Mesothelial cell of epicardium (in vitro differentiated cells): ENCODE measurements at places on chromosomes 5 and 9.

DNA sequence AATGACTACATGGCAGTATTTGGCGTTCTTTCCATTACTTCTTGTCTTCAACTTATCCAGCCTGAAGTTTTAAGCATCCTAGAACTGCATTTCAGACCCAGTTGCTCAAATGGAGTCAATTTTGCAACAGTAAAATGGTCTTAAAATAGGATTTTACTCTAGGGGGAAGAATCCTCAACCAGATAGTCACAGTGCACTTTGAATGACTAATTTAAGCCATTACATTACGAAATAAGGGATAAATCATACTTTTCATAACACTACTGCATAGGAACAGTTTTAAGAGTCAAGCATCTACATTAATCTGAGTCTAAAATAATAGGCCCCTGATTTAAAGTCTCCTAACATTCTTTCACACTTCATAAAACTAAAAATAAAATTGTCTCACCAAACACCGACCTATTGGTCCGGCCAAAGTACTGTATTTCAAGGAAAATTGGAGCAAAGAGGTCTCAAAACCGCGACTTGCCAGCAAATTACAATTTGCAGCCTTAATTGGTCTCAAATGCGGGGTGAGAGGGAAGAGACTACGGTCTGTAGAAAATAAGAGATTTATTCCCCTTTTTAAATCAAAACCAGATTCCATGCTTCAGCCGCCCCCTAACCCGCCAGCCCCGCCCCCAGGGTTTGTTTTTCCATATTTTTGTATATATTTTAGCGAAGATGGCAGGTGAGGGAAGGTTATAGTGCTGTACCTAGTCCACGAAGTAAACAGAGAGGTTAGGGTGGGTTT, 1.2 kb upstream of the SMARCA2 start:
- peak overlapping the region; percentile 99 for H3K27ac ChIP-seq
- no peaks in the 10 kb centered on the region for H3K36me3 ChIP-seq
- peaks cover 1% of the 10 kb centered on the region for H3K27me3 ChIP-seq

DNA sequence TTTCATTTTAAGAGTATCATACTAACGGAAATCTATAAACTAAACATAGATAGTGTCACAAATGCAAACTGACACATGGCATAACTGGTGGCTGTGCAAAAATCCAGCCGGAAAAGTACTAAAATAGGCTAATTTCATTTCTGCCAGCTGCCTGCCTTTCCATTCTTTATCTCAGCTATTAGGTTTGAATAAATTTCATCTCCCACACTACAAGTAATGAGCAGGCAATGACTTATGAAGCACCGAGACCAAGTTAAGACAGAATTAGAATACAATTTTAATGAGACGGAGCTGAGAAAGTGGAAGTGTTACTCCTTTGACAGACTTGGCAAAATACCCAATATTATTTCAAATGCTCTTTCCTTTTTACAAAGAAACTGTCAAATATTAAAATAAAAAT, 258.8 kb upstream of the ZNF608 start:
- peaks cover 24% of the 10 kb centered on the region for H3K4me1 ChIP-seq
- H3K27ac ChIP-seq, result no peak overlapping the region
- no peaks in the 10 kb centered on the region for H3K27me3 ChIP-seq

GRCh38 chr9:136769710-136770191, 5.4 kb upstream of the LCN15 start:
- DNase-seq, result no peak
- H3K4me3 ChIP-seq, result peak overlapping the region; percentile 48
- no peak overlapping the region for H3K27ac ChIP-seq
- peaks cover 9% of the 10 kb centered on the region for H3K4me1 ChIP-seq
- no peaks in the 10 kb centered on the region for H3K36me3 ChIP-seq

DNA sequence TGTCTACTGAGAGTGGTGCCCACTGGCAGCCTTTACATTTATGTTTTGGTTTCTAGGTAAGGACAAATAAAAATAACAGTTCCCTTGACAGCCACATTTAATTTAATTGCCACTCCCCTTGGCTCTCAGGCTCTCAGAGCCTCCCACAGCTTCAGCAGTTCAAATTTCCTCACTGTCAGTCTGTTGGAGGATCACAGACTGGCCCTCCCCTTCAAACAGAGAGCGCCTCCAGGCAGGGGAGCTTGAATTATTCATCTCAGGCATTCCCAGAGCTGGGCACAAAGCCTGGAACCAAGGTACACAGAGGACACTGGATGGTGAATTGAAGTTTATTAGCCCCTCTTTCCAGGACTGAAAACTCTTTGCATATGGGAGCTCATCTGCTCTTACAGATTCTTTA, 407.7 kb downstream of the SPOCK1 start:
- peak overlapping the region; percentile 84 for H3K27ac ChIP-seq
- peaks cover 53% of the 10 kb centered on the region for H3K4me1 ChIP-seq
- H3K27me3 ChIP-seq, result no peaks in the 10 kb centered on the region
- no peak for DNase-seq

GRCh38 chr5:107969847-107970246, 299.1 kb upstream of the EFNA5 start:
- H3K27me3 ChIP-seq, result no peaks in the 10 kb centered on the region
- H3K4me1 ChIP-seq, result peaks cover 5% of the 10 kb centered on the region
- no peaks in the 10 kb centered on the region for H3K36me3 ChIP-seq
- H3K4me3 ChIP-seq, result no peak overlapping the region

DNA sequence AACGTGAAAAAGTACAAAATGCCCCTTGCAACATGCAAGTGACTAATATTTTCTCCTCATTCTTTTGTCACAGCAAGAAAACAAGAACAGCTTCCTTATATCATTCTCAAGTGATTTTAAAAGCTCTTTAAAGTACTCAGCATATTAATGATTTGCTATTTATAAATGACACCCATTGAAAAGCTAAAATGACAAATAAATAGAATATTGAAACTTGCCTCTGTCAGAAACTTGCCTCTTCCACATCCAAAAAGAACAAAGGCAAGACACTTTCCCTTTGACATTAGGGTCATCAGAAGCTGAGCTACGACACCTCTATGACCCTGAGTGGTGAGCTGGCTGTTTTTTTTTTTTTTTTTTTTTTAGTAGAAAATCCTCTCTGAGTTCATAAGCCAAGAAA, 339.6 kb upstream of the ITGA1 start:
- H3K4me1 ChIP-seq, result no peaks in the 10 kb centered on the region
- no peak overlapping the region for H3K27ac ChIP-seq
- H3K36me3 ChIP-seq, result no peaks in the 10 kb centered on the region
- no peaks in the 10 kb centered on the region for H3K27me3 ChIP-seq
- no peak for DNase-seq

GRCh38 chr9:15182730-15183129, 124.3 kb downstream of the TTC39B start:
- no peak overlapping the region for H3K4me3 ChIP-seq
- H3K27me3 ChIP-seq, result no peaks in the 10 kb centered on the region
- DNase-seq, result no peak
- H3K4me1 ChIP-seq, result peaks cover 24% of the 10 kb centered on the region
- no peak overlapping the region for H3K27ac ChIP-seq

DNA sequence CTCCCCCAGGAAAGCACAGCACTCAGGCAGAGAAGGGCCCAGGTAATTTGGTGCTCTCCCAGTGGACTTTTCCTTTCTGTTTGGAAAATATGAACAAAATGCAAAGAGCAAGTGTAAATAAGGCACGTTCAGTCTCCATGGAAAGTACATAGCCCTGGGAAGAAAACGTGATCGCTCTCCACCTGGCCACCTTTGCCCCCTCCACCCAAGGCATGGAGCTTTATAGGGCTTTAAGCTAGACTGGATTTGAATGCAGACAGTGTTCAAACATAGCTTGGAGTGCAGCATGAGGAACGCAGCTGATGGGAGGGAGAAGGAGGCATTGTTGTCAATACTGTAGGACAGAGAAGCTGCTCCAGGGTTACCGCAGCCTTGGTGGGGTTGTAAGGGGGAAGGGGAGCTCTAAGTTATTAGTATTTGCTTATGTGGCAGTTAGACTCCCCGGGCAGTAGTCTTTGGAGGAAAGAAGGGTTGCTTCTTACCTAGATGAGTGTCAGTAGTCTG, 500.2 kb downstream of the SPOCK1 start:
- H3K4me1 ChIP-seq, result no peaks in the 10 kb centered on the region
- no peak overlapping the region for H3K4me3 ChIP-seq
- DNase-seq, result no peak
- H3K27me3 ChIP-seq, result peaks cover 53% of the 10 kb centered on the region
- H3K36me3 ChIP-seq, result no peaks in the 10 kb centered on the region
